ENCODE measurements at places on chromosomes 5 and 9. TPM values are rescaled to one million over a fixed set of nuclear protein-coding genes. Genes with fewer than 3 reads are reported as not detected.

PCDHA9 gene
- 0.14 TPM for total RNA-seq

GRCh38 chr5:59099270-59099994, 516.6 kb downstream of the RAB3C start:
- DNase-seq, result no peak

- no peak for DNase-seq
Measured at GRCh38 chr9:121234832-121235161, 33.1 kb upstream of the RAB14 start.

- DNase-seq, result no peak
Measured at GRCh38 chr9:137173796-137174664, 2.2 kb upstream of the TMEM210 start.

Measured in posterior vena cava (tissue), 2 donors.